CD4-positive, alpha-beta T cell treated with Interleukin-4 for 1 hour (primary cell): ENCODE measurements at places on chromosomes 4 and X.

DNA sequence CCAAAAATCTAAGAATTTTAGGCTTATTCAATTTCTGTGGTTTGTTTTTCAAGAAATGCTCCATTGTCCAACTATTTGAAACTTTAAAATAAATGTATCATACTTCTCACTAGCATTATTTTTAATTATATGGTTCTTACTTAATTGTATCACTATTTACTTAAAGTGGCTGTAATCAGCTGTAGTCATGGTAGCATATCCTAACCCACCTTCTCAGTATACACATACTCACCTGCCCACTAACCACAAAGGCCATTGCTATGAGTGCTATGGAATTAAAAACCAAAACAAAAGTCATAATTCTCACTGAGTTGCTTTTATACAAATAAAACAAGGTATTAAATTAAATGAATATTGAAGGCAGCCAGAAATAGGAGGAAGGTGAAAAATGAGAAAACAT, 5.0 kb downstream of the FBXO8 start:
- DNase-seq = no peak

GRCh38 chr4:125772680-125773079, 457.9 kb downstream of the FAT4 start:
- no peak for DNase-seq

GRCh38 chr4:127732623-127733328, 2.6 kb downstream of the SLC25A31 start:
- DNase-seq = peak; percentile 6

DNA sequence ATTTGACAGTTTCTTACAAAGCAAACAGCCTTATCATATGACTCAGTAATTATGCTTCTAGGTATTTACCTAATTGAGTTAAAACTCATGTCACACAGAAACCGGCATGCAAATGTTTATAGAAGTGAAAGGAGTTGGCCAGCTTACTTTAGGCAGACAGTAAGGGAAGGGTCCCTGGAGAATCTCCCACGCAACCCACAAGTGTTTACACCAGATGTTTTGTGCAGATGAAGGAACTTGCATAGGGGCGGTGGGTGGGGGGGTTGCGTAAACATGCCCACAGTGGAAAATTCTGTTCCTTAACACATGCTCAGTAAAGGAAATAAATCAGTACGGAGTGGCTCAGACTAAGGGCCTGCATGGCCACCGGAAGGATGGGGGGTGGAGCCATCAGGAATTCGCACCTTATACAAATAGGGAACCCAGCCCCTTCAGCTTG, 330.5 kb upstream of the AADAT start:
- no peak for DNase-seq

- DNase-seq = no peak
Measured at GRCh38 chrX:121389976-121390714, 342.7 kb downstream of the GLUD2 start.

DNA sequence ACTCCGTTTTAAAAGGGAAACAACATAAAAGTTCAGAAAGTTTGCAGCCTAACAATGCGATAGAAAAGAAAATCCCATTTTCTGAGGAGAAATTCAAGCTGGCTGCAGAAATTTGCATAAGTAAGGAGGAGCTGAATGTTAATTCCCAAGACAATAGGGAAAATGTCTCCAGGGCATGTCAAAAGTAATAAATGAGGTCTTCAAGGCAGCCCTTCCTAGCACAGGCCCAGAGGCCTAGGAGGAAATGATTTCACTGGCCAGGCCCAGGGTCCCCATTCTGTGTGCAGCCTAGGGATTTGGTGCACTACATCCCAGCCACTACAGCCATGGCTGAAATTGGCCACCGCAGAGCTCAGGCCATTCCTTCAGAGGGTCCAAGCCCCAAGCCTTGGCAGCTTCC, 59.3 kb downstream of the TKTL2 start:
- no peak for DNase-seq

DNA sequence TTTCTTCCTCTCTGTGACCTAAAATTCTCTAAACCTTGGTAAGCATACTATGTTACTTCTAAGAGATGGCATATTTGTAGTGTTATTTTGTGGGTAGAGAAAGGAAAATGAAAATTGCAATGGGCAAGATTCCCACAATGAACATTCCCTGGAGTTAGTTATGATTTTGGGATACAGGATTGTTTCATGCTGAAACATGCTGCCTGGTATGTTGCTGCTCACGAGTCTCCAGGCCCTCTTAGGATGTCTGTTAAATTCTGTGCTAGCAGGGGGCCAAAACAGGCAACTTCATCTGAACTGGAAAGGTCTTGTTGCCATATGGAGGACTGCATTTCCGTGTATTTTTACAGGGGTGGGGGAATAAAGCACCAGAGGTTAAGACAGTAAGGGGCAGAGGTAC, 18.9 kb upstream of the MSMO1 start:
- no peak for DNase-seq

DNA sequence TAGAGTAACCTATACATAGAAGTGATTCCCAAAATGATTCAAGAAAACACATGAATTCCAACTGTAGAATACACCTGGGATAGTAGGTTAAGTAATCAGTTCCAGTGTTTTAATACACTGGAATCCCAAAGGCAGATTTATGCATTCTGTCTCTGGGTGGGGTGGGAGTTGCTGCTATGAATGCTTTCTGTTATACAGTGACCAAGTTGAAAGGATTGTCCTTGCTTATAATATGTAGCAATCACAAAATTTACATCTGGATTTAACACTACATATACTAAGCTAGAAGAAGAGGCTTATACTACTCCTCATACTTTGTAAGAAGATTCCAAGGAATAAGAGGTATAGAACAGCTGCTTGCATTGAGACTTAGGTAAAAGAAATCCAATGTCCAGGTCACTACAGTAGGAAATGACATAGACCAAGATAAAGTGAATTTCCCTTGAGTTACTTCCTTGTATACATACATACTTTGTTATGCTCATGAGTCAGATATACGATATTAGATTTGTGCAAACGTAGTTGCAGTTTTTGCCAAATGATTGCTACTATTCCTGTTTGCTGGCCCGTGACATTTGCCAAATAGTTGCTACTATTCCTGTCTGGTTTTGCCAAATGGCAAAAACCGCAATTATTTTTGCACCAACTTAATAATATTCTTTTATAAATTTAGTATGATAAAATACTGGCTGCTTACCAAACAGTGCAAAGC, 210.5 kb upstream of the DIAPH2 start:
- no peak for DNase-seq

GRCh38 chr4:175109933-175110332, 191.8 kb downstream of the ADAM29 start:
- no peak for DNase-seq

- no peak for DNase-seq
Measured at GRCh38 chrX:132044953-132045352, 21.9 kb downstream of the STK26 start.

DNA sequence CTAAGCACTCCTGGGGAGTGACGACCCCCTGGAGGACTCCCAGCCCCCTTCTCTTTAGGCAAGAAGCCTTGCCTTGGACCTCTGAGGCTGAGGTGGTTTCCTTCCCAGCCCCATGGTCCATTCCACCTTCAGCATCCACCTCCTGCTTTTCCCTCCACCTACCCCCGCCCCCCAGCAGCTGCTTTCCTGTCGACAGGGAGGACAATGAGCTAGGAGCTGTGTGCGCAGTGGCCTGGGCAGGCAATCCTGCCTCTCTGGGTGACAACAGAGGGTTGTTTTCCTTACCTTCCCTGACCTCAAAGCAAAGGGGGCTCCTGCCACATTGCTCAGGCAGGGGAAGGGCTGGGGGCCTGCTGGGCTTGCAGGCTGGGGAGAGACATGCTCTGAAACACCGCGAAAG, 123.5 kb downstream of the BCOR start:
- no peak for DNase-seq

GRCh38 chr4:169313732-169314131, 43.0 kb upstream of the SH3RF1 start:
- no peak for DNase-seq

DNA sequence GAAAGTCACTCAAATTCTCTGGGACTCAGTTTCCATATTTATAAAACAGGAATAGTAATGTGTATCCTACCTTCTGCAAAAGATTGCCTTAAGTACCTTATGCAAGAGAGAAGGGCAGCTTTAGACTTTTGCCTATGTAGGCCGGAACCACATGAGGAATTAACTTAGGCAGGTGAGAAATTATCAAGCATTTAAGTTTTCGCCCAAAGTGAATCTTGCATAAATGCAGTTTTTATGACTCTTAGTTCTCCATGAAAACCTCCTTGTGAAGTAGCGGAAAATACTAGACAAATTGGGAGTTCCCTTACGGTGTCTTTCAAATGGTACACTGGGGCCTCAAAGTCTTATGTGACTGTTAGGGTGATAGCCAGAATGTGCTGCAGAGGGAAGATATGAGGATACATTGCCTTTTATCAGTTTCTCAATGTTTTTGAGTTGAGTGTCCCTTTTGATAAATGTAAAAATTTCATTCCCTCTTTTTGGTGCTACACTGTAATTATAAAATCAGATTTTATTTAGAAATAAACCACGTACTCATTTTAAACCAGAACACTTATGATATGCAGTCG, 2.6 kb downstream of the SH2D1A start:
- DNase-seq = no peak

DNA sequence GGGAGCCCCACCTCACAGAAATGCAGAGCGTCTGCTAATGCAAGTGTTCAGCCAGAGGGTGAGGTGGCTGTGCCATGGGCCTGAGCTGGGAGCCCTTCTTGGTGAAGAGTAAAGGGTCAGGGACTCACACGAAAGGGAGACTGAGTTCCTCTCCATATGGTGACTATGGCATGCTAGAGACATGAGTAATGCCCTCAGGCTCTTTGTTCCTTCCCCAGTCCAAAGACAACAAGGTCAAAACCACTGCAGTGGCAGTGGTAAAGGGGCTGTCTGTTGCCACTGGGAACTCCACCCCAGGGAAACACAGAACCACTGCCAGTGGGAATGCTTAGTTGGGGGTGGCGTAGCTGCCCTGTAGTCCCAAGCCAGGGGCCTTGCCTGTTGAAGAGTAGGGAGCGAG, 22.4 kb downstream of the RAB40AL start:
- DNase-seq = no peak

- no peak for DNase-seq
Measured at GRCh38 chr4:147463065-147463464, 17.8 kb upstream of the EDNRA start.

DNA sequence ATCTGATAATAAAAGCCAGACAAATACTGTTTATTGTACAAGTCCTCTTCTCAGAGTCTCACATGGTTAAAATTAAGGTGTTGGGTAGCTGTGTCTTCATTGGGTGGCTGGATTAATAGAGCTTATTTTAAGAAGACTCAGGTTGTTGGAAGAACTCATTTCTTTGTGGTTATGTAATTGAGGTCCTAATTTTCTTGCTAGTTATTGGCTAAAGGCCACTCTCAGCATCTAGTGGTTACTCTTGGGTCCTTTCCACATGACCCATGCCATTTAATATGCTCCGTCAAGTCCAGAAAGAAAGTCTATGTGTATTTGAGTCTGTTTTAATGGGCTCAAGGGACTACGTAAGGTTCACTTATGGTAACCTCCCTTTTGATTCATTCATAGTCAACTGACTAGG, 1668.6 kb upstream of the AGA start:
- DNase-seq = no peak

DNA sequence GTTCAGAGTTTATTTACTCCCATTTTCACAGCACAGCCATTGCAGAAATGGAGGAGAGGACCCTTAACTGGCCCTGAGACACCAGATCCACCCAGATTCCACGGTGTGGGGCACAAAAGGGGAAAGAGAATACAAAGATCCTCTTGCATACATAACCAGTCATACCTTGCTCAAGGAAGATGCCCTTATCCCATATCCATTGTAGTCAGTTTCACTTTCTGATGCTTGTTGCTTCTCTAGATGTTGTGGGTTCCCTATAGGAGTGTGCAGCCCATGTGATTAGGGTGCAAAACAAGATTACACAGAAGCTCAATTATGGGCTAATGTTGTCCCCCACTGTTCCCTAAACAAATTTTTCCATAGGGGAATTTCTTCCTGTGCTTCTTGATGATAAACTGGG, 1309.0 kb upstream of the PABPC4L start:
- no peak for DNase-seq

GRCh38 chrX:39725114-39725513, 372.6 kb downstream of the BCOR start:
- DNase-seq = no peak

- peak; percentile 78 for DNase-seq
Measured at GRCh38 chr4:38179690-38180377, 219.6 kb downstream of the PTTG2 start.

- no peak for DNase-seq
Measured at GRCh38 chr4:183636503-183636902, 22.5 kb downstream of the RWDD4 start.

DNA sequence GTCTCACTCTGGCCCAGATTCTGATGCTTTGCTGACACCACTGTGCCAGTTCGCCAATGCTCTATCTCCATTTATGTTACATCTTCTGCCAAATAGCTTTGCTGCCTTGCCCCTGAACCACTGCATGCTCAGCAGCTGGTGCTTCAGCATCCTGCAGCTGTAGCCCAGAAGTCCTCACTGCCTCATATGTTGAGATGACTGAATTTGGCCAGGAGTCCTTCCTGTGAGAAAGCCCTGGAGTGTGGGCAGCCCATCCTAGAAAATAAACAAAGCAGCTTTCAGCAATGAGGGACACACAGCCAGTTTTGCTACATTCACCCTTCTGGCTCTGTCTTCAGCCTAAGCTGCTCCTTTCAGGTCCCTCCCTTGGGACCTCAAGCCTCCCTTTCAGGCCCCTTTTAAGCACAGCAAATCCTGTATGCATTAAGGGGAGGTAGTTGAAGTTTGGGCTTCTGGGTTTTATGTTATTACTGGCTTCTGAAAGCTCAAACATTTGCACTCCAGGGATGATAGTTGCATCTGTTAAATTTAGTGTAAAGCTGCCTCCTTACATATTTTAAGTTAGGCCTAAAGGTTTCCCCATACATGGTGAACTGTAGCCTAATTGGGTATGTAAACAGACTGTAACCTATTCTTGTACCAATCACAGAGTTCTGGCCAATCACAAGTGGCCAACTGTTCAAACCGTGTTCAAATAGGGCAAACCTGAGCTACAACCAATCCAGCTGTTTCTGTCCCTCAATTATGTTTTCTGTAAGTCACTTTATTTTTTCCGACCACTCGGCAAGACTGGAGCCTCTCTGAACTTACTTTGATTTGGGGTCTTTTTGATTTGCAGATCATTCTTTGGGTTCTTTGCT, 2.1 kb upstream of the TMEM165 start:
- no peak for DNase-seq

GRCh38 chr4:124092541-124092984, 620.0 kb downstream of the ANKRD50 start:
- DNase-seq = no peak

DNA sequence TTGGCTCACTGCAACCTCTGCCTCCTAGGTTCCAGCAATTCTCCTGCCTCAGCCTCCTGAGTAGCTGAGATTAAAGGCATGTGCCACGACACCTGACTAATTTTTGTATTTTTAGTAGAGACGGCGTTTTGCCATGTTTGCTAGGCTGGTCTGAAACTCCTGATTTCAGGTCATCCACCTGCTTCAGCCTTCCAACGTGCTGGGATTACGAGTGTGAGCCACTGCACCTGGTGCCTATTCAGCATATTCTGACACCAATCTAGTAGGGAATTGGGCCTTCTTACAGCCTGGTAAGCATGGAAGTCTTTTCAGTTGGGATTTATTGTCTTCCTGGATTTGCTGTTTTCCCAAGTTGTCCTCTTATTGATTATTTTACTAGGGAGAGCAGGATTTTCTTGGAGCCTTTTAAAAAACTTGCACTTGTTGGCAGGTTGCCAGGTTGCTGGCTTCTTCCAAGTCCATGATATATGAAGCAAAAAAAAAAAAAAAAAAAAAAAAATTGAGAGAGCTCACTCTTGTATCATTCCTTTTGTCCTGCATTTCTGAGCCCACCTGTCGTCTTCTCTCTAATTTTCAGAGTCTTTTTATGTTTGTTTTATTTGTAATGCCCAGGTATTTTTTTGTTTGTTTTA, 43.7 kb downstream of the TMPRSS11E start:
- DNase-seq = no peak

GRCh38 chr4:26931451-26931850, 70.8 kb downstream of the STIM2 start:
- no peak for DNase-seq
